ENCODE measurements at places on chromosomes 7 and 10.

DNA sequence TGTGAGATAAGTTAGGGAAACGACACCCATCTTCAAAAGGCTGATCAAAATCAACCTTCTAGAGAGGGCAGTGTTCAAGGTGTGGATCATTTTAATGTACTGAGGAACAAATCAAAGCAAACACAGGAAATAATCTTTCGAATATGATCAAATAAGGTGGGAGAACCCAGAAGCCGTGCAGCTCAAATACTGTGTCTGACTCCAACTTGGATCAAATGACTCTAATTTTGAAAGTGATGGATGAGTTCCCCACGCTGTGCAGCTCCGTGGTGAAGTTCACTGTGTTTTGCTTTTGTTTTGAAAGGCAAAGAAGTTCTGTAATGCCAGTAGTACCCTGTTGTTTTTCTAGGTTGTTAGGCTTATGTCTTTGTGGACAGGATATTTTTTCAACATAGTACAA lies 250.9 kb downstream of the SFMBT2 start:
- DNase-seq, result no peak

DNA sequence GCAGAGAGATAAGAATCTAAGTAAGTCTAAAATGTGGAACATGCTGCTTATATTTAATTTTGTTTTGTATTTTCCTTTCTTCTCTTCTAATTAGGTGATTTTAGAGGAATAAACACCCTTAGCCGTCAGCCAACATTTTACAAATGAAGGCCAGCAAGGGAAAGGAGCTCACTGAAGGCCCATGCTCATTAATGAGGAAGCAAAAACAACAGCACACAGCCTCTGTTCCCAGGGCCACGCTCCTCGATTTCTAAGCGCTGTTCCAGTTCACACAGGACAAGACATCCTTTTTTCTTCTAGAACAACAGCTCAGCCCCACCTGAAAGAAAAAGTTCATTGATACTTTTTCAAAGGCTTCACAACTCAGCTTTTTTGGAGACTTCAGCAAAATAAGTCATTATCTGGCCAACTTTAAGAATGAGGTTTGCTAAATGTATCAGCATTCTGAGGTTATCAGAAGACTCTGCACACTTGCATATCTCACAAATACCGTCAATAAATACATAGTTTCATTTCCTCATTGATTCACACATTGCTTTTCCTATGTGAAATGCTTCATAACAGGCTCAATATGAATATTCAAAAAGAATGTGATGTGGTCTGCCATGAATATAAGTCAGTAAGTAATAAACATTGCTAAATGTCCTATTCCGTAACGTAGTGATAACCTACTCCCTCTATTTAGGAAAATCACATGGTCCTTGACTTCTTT lies 34.8 kb upstream of the SFMBT2 start:
- DNase-seq, result no peak

GRCh38 chr7:26071622-26072456 lies 80.2 kb upstream of the NFE2L3 start:
- no peak for DNase-seq

GRCh38 chr10:97102441-97102840 lies 83.3 kb downstream of the SLIT1 start:
- DNase-seq, result no peak

DNA sequence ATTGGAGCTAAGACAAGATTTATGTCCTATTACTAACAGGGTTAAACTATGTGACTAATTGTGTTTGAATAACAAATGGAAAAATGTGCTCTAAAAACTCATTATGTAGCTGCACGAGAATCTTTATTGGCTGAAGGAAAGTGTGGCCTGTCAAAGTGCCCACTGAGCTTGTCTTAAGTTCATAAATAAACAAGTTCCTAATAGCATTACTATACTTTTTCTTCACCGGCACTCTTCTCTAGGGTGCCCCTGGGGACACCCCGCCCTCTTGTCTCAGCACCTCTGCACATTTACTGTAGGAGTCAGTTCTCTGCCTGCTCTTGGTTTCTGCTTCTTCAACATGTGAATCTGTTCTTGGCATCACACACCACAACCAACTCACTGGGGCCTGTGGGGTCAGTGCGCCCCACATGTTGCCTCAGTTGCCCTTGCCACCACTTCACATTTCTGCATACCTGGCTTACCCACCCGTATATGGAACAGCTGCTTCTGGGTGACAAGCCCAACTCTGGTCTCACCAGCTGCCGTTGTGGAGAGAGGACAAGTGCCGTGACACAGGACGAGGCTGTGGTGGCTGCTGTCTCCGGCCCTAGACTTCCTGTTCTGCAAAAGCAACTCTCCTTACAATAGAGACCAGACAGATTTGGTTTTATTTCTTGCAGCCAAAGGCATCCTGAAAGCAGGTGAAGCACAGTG lies 96.3 kb upstream of the DDC start:
- no peak for DNase-seq

Measured in NCI-H1436 treated with DMSO at 0.1 percent for 48 hours (cell line).